ENCODE measurements at places on chromosomes 11 and 22.

DNA sequence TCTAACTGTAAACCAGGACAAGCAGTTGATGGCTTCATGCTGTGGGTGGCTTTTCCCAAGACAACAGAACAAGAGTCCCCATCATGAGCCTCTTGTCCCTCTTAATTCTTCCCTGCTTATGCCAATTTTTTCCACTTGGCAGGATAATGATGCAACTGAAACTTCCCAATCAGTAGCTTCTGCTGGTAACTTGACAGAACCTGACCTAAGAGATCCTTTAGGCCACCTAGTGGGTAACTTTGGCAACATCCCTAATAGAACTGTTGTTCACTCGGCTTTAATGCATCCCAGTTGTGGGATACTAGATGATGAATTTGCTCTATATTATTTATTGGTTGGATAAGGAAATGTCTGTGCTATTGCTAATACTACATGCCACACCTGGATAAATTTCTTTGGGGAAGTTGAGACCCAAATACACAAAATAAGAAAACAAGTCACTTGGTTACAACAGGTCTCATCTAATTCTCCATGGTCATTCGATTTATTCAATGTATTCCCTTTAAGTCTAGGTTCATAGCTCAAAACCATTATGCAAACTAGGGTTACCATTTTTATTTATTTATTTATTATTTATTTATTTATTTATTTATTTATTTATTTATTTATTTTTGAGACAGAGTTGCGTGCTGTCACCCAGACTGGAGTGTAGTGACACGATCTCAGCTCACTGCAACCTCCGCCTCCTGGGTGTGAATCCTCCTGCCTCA, 41.4 kb upstream of the NFAM1 start:
- no peak for DNase-seq

DNA sequence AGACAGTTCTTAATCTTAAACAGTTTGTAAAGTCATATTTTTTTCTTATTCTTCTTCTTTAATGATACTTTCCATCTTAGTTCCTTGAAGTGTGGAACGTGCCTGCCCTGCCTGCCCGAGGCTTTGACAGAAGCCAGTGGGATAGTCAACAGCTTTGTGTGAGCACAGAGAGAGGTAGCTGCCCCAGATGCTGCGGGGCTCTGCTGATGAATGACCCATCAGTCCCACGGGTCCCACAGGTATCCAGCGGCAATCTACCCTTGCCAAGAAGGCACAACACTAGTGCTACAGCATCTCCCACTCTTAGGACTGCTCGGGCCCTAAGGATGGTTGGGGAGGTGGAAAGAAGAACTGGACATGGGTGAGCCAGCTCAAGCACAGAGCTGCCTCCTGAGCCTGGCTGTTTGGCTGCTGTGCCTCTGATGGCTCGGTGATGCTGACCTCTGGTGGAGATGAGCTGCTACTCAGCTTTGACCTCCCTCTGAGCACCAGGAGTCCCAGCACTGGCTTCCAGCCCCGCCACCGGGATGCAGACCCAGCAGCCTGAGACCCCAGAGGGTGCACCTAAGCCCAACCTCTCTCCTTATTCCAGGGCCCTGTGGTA, 11.8 kb upstream of the APLNR start:
- no peak for DNase-seq

DNA sequence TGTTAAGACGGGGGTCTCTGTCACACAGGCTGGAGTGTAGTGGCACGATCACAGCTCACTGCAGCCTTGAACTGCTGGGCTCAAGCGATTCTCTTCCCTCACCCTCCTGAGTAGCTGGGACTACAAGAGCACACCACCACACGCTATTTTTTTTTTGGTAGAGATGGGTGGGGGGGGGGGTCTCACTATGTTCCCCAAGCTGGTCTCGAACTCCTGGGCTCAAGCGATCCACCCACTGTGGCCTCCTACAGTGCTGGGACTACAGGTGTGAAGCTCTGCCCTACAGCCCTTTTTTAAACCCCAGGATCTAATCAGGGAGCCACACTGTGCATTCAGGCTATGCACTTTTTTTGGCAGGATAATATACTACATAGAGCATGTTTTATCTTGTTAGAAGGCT, 1.4 kb upstream of the DHCR7 start:
- DNase-seq, result no peak

DNA sequence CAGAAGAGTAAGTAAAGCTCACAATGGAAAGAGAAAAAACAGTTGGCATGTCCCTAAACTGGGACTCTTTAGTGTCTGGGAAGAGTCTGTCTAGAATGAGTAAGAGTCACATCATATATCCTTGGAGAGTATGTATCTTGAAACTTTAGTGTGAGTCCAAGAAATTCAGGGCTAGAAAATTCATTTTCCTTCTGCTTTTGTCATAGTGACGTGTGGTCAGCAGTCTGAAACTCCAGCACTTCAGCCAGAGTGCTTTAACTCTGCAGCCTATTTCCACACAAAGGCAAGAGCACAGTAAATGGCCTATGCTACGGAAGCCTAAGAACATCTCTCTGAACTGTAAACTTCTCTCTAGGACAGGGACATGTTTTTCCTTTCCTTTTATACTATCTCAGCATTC, 174.1 kb downstream of the FAM181B start:
- DNase-seq, result no peak

GRCh38 chr11:103946793-103947545, 89.5 kb upstream of the DDI1 start:
- no peak for DNase-seq

DNA sequence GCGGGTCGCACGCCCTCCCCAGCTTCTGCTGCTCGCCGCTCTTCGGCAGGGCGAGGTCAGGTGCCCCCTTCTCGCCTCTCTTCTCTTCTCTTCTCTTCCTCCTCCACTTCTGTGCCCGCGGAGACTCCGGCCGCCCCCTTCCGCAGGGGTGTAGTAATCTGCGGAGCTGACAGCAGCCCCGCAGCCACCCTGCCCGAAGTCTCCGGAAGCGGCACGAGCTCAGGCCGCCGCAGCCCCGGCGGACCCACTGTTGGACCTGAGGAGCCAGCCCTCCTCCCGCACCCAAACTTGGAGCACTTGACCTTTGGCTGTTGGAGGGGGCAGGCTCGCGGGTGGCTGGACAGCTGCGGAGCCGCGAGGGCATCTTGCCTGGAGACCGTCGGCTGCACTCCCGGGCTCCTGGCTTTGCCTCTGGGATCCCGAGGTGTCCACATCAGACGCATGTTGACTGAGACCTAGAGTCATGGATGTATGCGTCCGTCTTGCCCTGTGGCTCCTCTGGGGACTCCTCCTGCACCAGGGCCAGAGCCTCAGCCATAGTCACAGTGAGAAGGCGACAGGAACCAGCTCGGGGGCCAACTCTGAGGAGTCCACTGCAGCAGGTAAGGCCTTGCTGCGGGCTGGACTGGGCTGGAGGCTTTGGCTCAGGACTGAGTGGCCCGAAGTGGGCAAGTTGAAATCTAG, 486 bp downstream of the STIM1 start:
- no peak for DNase-seq

- no peak for DNase-seq
Measured at GRCh38 chr11:32659672-32660071, 76.0 kb downstream of the EIF3M start.

DNA sequence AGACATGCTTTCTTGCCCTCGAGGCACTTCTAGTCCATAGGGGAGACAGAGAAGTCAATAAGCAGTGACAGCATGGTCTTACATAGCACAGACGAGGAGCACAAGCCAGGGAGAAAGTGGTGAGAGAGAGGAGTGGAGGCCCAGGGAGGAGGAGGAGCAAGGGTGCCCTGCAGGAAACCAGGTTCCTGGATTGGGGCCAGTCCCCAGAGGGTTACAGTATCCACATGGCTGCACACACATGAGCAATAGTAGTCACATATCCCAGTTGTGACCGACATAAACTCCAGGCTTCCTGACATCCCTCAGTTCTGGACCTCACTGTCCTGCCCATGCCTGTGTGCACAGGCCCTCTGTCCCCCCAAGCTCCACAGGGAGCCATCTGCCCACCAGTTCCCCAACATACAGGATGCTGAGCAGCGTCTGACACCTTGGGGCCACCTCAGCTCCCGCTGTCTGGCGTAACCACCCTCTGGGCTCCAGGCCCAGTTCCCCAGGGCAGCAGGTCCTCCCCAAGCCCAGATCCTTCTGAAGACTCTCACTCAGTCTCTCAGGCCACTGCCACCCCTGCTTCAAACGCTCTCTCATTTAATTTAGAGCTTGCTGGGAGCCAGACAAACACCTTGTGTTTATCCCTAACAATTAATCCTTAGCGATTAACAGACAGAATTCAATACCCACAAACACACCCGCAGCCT, 53.7 kb downstream of the DSCAML1 start:
- DNase-seq, result no peak

DNA sequence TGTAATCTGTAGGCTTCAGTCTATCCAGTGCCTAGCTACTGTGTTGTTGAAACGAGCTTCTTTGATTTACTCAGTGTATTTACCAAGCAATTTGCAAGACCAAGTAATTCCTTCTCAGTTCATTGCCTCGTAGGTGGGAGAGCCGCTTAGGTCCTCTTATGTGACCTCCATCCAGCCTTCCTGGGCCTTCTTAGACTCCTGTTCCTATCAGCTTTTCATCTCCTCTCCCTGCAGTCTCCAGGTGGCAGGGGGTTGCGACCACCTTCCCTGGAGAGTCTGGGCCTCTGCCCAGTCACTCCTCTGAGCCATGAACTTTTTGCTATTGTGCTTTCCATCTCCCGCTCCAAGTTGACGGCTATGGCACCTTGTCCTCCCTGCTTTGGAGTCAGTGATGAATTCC, 251.8 kb downstream of the KIRREL3 start:
- no peak for DNase-seq

DNA sequence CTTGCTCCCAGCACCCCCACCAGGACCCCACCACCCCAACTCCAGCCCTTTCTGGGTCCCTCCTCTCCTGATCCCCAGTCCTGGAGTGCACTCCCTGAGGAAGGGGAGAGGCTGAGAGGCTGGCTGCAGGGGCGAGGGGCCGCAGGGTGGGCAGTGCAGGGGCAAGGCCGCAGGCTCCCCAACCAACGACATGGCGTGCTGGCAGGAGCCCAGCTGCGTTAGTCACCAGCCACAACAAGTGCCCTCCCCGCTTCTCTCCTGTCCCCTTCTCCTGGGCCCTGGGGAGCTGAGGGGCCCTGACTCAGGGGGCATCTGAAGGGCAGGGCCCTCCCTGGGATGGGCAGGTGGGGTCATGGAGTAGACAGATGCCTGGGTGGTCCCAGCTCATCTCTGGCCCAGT, 2.3 kb downstream of the CABP7 start:
- DNase-seq, result no peak

- DNase-seq, result no peak
Measured at GRCh38 chr11:17388609-17389210, at the start of gene KCNJ11. TSS of gene KCNJ11 (minus strand) at chr11:17388659. CDS start at chr11:17388091, 568 bp downstream.

GRCh38 chr11:41273908-41274307, 185.5 kb downstream of the LRRC4C start:
- no peak for DNase-seq

DNA sequence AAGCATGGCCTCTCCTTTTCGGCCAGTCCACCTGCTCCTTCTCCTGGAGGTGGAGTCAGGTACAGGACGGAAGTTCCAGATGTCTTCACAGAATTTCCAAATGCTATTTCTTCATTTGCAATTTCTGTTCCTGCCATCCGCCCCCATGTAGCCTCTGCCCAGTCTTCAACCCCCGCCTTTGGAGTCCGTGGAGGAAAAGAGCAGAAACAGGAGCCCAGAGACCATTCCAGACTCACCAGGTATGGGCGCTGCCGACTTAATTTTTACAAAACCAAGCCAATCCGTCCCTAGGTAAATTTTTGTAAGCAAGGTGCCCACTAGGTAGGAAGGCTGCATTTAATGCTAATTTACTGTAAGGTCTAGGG, 28.9 kb downstream of the RELT start:
- DNase-seq, result no peak

- DNase-seq, result no peak
Measured at GRCh38 chr22:50009765-50010675, 2.5 kb downstream of the IL17REL start.

DNA sequence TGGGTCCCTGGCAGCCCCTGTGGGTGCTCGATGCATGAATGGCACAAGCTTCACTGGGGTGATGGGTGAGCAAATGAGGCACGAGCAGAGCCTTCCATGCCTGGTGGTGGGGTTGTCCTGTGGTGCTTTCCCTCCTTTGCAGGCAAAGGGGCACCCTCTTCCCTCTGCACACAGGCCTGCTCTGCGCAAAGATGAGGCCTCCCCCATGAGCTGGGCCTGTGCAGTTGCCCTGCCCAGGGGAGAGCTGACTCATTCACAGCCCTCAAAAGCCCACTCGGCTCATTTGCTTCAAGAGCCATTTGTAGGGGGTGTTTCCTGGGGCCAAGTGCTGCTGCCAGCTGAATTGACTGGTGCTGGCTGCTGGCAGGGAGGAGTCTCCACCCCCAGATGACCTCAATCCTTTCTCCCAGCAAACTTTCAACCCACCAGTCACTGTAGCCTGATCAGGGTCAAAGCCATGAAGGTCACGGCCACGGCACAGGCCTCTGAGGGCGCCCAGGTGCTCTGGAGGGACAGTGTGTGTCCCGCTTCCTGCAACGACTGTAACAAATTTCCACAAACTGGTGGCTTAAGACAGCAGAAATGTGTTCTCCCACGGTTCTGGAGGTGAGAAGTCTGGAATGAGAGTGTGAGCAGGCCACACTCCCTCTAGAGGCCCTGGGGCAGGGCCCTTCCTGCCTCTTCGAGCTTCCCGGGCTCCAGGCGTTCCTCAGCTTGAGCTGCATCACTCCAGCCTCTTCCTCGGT, 48.8 kb upstream of the ANO1 start:
- no peak for DNase-seq

DNA sequence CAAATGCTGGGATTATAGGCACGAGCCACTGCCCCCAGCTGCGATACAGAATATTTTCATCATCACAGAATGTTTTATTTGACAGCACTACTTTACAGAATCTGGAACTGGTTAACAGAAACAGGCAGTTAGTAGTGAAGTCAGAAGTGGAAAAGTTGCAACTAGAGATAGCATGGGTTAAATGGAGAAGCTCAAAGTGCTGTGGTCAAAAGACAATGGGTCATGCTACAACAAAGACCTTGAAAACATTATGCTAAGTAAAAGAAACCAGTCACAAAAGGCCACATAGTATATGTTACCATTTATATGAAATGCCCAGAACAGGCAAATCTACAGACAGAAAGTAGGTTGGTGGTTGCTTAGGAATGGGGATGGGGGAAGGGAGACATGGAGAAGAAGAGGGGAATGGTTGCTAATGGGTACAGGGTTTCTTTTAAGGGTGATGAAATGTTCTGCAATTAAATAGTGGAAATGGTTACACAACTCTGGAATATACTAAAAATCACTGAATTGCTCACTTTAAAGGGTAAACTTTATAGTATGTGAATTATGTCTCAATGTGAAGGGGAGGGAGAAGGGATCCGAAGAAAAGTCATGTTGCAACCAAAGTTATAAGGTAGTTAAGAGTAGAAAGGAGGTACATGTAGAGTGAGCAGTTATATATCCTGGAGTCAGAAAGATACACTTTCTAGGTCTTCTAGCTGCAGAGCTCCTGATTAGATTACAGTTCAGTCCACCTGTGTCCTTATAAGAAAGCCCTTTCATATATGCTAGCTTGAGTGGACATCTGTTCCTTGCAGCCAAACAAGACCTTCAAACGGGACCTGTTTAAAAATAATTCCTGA, 46.3 kb upstream of the RAPSN start:
- no peak for DNase-seq

GRCh38 chr11:45852018-45852711, 4.9 kb downstream of the CRY2 start:
- peak; percentile 29 for DNase-seq

GRCh38 chr11:70397983-70398833, at the start of gene CTTN:
TSS of gene CTTN (plus strand) at chr11:70398529. CDS start at chr11:70407298, 8,769 bp downstream.
- peak; percentile 48 for DNase-seq

Data from cerebellar nuclear complex (tissue), 1 donor.